NCI-H2029 treated with DMSO at 0.1 percent for 48 hours (cell line): ENCODE measurements at places on chromosomes 4 and X.

DNA sequence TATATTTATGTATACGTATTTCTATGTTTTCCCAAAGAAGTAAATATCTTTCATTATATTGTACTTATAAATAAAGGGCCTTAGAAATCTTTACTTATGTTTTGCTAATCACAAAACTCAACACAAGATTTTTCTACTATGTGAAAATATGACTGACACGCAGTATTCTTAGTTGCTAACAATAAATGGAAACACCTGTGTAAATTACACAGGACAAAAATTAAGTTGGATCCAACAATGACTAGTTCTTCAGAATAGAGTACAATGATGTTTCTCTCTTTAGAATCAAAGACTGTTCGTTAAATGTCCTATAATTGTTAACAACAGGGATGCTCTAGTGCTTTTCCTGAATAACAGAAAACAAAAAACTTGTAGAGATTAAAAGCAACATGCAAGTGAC lies 96.1 kb downstream of the PPP3CA start:
- DNase-seq, result no peak

DNA sequence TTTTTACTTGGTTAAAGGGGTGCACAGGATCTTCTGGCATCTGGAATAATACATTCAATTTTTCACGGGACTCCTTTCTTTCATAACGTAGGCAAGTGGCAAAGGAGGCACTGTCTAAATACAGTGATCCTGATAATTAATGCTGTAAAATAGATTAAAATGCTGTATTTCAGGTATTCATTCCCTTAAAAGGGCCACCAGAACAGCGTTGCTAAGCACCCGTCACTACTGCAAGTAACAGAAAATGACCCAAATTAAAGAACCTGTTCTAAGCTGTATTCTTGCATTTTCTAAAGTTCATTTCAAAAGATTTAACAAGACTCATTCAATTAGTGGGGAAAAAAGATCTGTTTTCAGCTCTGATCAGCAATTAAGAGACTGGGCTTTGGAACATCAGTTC lies 208.2 kb downstream of the TENM3 start:
- no peak for DNase-seq

GRCh38 chrX:48487362-48487798 lies 11.4 kb downstream of the FTSJ1 start:
- DNase-seq, result no peak

- no peak for DNase-seq
These were observed 174.4 kb downstream of the RAB28 start for GRCh38 chr4:13309751-13310150.

DNA sequence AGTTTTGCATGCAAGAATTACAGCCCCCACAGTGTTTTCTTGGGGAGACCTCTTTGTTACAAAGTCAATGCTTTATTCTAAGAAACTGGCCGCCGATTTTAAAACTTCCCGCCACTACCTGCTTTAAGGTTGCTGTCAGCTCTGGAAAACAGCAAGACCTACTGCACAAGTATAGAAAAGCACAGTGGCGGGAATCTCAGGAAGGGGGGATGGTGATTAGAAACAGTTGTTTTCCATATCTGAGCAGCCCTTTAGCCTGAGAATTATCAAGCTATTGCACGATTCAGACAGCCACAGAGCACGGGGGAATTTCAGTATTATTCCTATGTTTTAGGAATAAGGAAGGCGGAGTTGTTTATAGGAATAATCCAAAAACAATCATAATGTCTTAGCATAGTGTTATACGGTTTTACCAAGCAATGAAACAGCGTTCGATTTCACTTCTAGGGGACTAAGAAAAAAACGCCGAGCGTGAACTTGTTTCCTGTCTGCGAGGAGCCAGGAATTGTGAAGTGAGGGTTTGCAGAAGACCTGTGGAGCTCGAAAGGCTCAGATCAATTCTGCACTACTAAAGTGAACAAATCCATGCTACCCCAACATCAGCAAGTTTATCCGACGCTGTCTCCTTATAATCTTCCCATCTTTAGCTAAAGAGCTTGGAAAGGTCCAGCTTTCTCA lies 81.3 kb downstream of the HMGN5 start:
- DNase-seq, result no peak

- no peak for DNase-seq
These were observed 44.4 kb downstream of the PCGF3 start for GRCh38 chr4:749698-750666.

DNA sequence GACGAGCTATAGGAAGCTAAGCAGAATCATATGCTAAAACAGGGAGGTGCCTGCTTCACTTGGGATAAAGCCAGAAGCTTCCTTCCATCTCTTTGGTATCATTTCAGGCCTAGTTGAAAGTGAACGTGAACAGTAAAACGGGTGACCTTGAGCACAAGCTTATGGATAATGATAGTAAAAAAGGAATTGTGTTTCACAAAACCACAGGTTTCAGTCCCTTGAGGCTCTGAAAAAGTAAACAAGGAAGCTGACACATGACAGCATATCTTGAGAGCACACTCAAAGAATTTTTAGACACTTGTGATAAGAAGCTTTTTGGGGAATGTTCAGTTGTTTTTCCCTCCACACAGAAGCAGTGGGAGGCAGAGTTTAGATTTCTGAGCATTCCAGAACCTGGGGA lies 286.1 kb downstream of the DCHS2 start:
- no peak for DNase-seq
